GM23338 (cell line): ENCODE measurements at places on chromosomes 5 and 9. TPM values are rescaled to one million over a fixed set of nuclear protein-coding genes. Genes with fewer than 3 reads are reported as not detected.

GRCh38 chr5:124871303-124871702 lies 124.9 kb upstream of the ZNF608 start:
- no peaks in the 10 kb centered on the region for H3K27me3 ChIP-seq
- peaks cover 25% of the 10 kb centered on the region for H3K4me1 ChIP-seq
- H3K36me3 ChIP-seq: no peaks in the 10 kb centered on the region
- H3K4me3 ChIP-seq: no peak overlapping the region

- no peaks in the 10 kb centered on the region for H3K27me3 ChIP-seq
- H3K27ac ChIP-seq: no peak overlapping the region
- no peaks in the 10 kb centered on the region for H3K36me3 ChIP-seq
- H3K4me1 ChIP-seq: peaks cover 3% of the 10 kb centered on the region; the same call in 1 of the 2 replicates
- no peak overlapping the region for H3K4me3 ChIP-seq
- no peak for DNase-seq
These were observed 345.7 kb upstream of the WWC1 start for GRCh38 chr5:167945542-167946384.

Gene TLE1
- total RNA-seq: 125 and 132 TPM in 2 replicates

Gene PCDHA10
- total RNA-seq: 11.6 and 12.2 TPM in 2 replicates

- no peak overlapping the region for H3K27ac ChIP-seq
- H3K4me1 ChIP-seq: peaks cover 27% of the 10 kb centered on the region
- no peaks in the 10 kb centered on the region for H3K36me3 ChIP-seq
- no peaks in the 10 kb centered on the region for H3K27me3 ChIP-seq
These were observed 72.8 kb downstream of the PSAT1 start for GRCh38 chr9:78369639-78370219.

DNA sequence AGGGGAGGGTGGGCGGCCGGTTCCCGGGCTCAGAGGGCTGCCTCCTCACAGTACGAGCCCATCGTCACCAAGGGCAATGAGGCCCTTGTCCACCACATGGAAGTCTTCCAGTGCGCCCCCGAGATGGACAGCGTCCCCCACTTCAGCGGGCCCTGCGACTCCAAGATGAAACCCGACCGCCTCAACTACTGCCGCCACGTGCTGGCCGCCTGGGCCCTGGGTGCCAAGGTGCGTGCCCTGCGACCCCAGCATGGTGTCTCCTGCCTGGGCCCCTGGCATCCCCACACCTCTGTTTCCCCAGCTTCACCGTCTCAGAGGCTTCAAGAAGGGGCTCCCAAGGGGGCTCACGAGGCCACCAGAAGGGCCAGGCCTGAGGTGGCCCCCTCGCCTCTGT lies 7.2 kb downstream of the DBH start:
- H3K4me1 ChIP-seq: no peaks in the 10 kb centered on the region
- DNase-seq: no peak
- H3K27me3 ChIP-seq: no peaks in the 10 kb centered on the region
- H3K4me3 ChIP-seq: no peak overlapping the region
- H3K27ac ChIP-seq: no peak overlapping the region

GRCh38 chr9:121684381-121685145 lies 33.1 kb downstream of the DAB2IP start:
- H3K27me3 ChIP-seq: no peaks in the 10 kb centered on the region
- H3K4me3 ChIP-seq: no peak overlapping the region

Gene AGTPBP1
- 58.0 and 65.0 TPM in 2 replicates for total RNA-seq

GRCh38 chr5:154729613-154730012 lies 25.6 kb upstream of the LARP1 start:
- peaks cover 17% of the 10 kb centered on the region; the same call in 1 of the 2 replicates for H3K4me1 ChIP-seq
- DNase-seq: no peak
- H3K36me3 ChIP-seq: no peaks in the 10 kb centered on the region
- H3K27ac ChIP-seq: no peak overlapping the region

Gene GABRA6
- not detected in 2 replicates for total RNA-seq

Gene PRR16
- total RNA-seq: 0.62 and 1.0 TPM in 2 replicates

Gene DRD1
- total RNA-seq: 0.14 TPM in 1 of 2 replicates, not detected in the other

DNA sequence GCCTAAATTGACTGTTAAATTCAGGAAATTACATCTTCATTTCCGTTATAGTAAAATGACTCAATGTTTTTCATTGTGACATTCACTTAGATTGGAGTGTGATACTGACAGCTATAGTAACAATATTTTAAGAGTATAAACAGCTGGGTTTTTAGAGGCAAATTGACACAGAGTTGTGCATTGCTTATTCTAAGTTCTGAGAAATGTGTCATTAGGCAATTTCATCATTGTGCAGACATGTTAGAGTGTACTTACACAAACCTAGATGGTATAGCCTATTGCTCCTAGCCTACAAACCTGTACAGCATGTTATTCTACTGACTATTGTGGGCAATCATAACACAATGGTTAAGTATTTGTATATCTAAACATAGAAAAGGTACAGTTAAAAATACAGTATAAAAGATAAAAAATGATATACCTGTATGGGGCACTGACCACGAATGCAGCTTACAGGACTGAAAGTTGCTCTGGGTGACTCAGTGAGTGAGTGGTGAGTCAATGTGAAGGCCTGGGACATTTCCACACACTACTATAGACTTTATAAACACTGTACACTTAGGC lies 132.7 kb downstream of the PDE4D start:
- no peaks in the 10 kb centered on the region for H3K27me3 ChIP-seq
- H3K4me1 ChIP-seq: no peaks in the 10 kb centered on the region; the same call in 1 of the 2 replicates
- DNase-seq: no peak
- no peak overlapping the region for H3K27ac ChIP-seq
- H3K4me3 ChIP-seq: no peak overlapping the region

GRCh38 chr9:134040781-134041648 lies 15.7 kb downstream of the BRD3OS start:
- H3K27ac ChIP-seq: no peak overlapping the region
- H3K27me3 ChIP-seq: no peaks in the 10 kb centered on the region
- no peak for DNase-seq
- H3K4me3 ChIP-seq: no peak overlapping the region
- H3K36me3 ChIP-seq: peaks cover 25% of the 10 kb centered on the region

- peak; percentile 61 for DNase-seq
- H3K4me3 ChIP-seq: no peak overlapping the region
- H3K27ac ChIP-seq: no peak overlapping the region
- H3K36me3 ChIP-seq: no peaks in the 10 kb centered on the region
- no peaks in the 10 kb centered on the region for H3K4me1 ChIP-seq
These were observed 22.1 kb upstream of the TPD52L3 start for GRCh38 chr9:6305954-6306563.

Gene OMD
- total RNA-seq: not detected in 2 replicates

GRCh38 chr5:56596155-56596554 lies 219.2 kb upstream of the MAP3K1 start:
- no peaks in the 10 kb centered on the region for H3K27me3 ChIP-seq

- peak; percentile 92 for DNase-seq
- H3K36me3 ChIP-seq: no peaks in the 10 kb centered on the region
- peak overlapping the region; percentile 95 for H3K27ac ChIP-seq
- peak overlapping the region; percentile 60 for H3K4me3 ChIP-seq
- no peaks in the 10 kb centered on the region for H3K27me3 ChIP-seq
These were observed 334.4 kb downstream of the CWC27 start for GRCh38 chr5:65102976-65103711.

DNA sequence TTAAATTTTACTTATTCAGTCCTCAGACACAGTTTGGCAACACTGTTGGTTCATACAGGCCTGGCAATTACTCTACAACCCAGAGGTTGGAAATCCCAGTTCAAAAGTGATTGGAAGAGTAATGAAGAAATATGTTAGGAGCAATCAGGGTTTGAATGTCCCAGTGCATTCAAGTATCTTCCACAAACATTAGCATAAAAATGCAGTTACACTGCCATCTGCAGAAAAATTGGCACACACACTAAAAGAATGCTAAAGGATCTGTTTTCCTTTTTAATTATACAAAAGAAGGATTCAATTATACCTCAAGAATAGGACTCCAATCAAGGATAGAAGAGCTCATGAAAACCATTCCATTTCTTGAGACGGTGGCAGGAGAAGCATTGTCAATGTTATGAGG lies 130.2 kb downstream of the DNAH5 start:
- no peaks in the 10 kb centered on the region for H3K36me3 ChIP-seq
- no peak overlapping the region for H3K27ac ChIP-seq
- H3K4me3 ChIP-seq: no peak overlapping the region
- no peaks in the 10 kb centered on the region for H3K4me1 ChIP-seq
- no peaks in the 10 kb centered on the region for H3K27me3 ChIP-seq
- DNase-seq: no peak

DNA sequence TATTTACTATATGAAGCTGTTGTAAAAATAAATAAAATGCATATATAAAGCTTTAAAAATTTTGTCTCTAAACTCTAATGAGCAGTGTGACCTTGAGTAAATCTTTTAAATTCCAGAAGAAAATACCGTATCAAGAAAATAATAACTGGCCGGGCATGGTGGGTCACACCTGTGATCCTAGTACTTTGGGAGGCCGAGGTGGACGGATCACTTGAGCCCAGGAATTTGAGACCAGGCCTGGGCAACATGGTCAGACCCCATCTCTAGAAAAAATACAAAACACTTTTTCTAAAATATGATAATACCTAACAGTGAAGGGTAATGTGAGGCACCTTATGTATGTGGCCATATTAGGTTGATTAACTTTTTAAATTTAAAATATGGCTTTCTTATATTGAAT lies 8.5 kb downstream of the CPEB4 start:
- H3K4me1 ChIP-seq: peaks cover 14% of the 10 kb centered on the region
- no peaks in the 10 kb centered on the region for H3K36me3 ChIP-seq
- no peak for DNase-seq
- H3K27ac ChIP-seq: no peak overlapping the region

Gene PCDHGA4
- 4.2 and 7.2 TPM in 2 replicates for total RNA-seq

DNA sequence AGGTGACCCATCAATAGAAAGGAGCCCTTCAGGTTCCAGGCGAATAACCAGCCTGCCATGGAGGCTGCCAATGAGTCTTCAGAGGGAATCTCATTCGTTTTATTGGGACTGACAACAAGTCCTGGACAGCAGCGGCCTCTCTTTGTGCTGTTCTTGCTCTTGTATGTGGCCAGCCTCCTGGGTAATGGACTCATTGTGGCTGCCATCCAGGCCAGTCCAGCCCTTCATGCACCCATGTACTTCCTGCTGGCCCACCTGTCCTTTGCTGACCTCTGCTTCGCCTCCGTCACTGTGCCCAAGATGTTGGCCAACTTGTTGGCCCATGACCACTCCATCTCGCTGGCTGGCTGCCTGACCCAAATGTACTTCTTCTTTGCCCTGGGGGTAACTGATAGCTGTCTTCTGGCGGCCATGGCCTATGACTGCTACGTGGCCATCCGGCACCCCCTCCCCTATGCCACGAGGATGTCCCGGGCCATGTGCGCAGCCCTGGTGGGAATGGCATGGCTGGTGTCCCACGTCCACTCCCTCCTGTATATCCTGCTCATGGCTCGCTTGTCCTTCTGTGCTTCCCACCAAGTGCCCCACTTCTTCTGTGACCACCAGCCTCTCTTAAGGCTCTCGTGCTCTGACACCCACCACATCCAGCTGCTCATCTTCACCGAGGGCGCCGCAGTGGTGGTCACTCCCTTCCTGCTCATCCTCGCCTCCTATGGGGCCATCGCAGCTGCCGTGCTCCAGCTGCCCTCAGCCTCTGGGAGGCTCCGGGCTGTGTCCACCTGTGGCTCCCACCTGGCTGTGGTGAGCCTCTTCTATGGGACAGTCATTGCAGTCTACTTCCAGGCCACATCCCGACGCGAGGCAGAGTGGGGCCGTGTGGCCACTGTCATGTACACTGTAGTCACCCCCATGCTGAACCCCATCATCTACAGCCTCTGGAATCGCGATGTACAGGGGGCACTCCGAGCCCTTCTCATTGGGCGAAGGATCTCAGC lies at the start of gene OR1K1:
OR1K1 (plus strand) TSS at position 58 of the 995 bp plus-strand sequence; CDS start at position 58, 0 bp downstream.
- no peaks in the 10 kb centered on the region for H3K27me3 ChIP-seq
- no peak within 1 kb of the TSS for H3K4me3 ChIP-seq
- H3K4me1 ChIP-seq: no peaks in the 10 kb centered on the region
- no peaks in the 10 kb centered on the region for H3K36me3 ChIP-seq
- H3K27ac ChIP-seq: no peak within 1 kb of the TSS

DNA sequence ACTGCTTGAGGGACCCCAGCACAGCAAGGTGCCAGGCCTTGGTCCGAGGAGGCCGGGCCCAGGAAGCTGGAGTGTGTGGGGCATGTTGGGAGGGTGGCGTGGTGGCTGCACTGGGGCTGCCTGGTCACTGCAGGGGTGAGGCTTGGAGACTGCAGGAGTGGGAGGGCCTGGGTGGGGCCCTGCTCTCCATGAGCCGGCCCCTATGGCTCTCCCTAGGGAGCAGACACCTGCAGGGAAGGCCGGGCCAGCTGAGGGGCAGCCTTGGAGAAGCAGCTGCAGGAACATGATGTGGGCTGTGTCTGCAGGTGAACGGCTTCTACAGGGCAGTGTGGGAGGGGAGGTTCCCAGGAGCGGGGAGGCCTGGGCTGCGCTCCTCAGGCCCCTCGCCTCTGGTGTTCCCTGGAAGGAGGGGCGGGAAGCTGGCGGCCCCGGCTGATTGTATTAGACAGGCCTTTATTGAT lies 41.7 kb upstream of the TMEM250 start:
- no peak for DNase-seq
- H3K4me1 ChIP-seq: no peaks in the 10 kb centered on the region; the same call in 1 of the 2 replicates
- no peaks in the 10 kb centered on the region for H3K36me3 ChIP-seq
- no peak overlapping the region for H3K4me3 ChIP-seq
- no peak overlapping the region for H3K27ac ChIP-seq
- H3K27me3 ChIP-seq: no peaks in the 10 kb centered on the region

DNA sequence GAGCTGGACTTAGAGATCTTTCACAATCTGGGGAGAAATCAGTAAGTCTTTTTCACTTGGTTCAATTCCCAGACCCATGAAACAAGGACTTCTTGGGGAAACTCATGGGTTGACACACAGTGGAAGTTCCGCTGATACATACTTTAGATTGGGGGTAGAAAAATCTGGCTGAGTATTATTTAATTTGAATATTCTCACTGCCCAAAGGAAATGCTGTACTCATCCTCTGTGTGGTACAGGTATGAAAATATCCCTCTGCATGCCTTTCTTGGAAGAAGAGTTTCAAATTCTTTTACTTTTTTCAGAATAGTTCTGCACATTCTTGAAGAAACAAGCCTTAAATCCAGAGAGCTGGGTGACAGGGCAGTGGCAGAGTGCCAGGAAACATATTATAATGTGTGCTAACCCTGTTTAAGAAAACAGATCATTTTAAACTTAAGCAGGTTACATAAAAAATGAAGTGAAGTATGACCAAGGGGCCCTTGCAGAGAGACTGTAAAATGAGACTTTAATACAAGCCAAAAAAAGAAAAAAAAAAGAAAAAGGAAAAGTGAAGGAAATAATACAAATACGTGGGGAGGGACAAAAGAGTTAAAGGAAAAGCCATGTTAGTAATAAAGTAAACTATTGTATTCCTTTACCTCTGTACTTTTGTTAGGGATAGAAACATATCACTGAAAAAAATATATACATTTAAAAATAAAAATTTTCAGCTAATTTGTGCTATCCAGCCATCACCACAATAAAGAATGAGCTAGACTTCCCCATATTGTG lies 173.4 kb upstream of the NR3C1 start:
- no peaks in the 10 kb centered on the region for H3K36me3 ChIP-seq
- H3K4me1 ChIP-seq: no peaks in the 10 kb centered on the region
- DNase-seq: no peak

DNA sequence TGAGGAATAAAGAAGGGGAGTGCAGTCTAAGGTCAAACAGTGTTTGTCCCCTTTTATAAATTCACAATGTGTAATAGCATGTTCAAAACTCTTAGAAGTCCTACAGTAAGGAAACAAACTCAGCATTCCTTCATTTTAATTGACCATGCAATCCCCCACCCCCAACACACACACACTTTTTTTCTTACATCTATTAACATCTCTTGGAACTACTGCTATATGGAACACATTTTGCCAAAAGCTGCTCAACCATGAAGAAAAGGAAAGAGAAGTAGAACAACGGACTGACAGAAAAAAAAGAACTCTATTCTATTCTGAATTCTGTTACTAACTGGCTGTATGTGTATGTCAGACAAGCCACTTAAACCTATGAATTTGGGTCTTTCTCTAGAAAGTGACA lies 2.8 kb upstream of the CTNNAL1 start:
- peaks cover 23% of the 10 kb centered on the region for H3K4me1 ChIP-seq
- no peak overlapping the region for H3K4me3 ChIP-seq
- H3K27me3 ChIP-seq: peaks cover 13% of the 10 kb centered on the region
- H3K27ac ChIP-seq: no peak overlapping the region

Gene MOB3B
- total RNA-seq: 12.1 and 12.4 TPM in 2 replicates
